ENCODE measurements at places on chromosomes 2 and 18. TPM values are rescaled to one million over a fixed set of nuclear protein-coding genes. Genes with fewer than 3 reads are reported as not detected.

ANKAR gene
- total RNA-seq, result 4.3 TPM

LOXHD1 gene
- not detected for total RNA-seq

OTOF gene
- total RNA-seq, result not detected

CHPF gene
- 341 TPM for total RNA-seq

PDE1A gene
- total RNA-seq, result 9.7 TPM

CXCR1 gene
- not detected for total RNA-seq

FEV gene
- total RNA-seq, result not detected

SF3B6 gene
- 81.3 TPM for total RNA-seq

COL3A1 gene
- 3,551 TPM for total RNA-seq

ERCC3 gene
- 40.7 TPM for total RNA-seq

TMEM178A gene
- total RNA-seq, result 0.86 TPM

RAB27B gene
- total RNA-seq, result 10.6 TPM

CD8B2 gene
- total RNA-seq, result not detected

SETBP1 gene
- total RNA-seq, result 3.3 TPM

STAT4 gene
- total RNA-seq, result 0.56 TPM

PSMA8 gene
- not detected for total RNA-seq

CDKL4 gene
- total RNA-seq, result 0.91 TPM

ALMS1 gene
- 19.7 TPM for total RNA-seq

ACOXL gene
- not detected for total RNA-seq

PELI1 gene
- total RNA-seq, result 11.1 TPM

RFTN2 gene
- 3.5 TPM for total RNA-seq

DNAJC5G gene
- not detected for total RNA-seq

EVX2 gene
- not detected for total RNA-seq

C2orf42 gene
- 22.4 TPM for total RNA-seq

SULT1C2 gene
- 0.23 TPM for total RNA-seq

HRH4 gene
- total RNA-seq, result 0.07 TPM

GCG gene
- total RNA-seq, result not detected

GPAT2 gene
- total RNA-seq, result 32.3 TPM

CCDC121 gene
- 1.8 TPM for total RNA-seq
